ENCODE measurements at places on chromosomes 4 and X.

GRCh38 chr4:96347582-96347981 is 507.7 kb downstream of the PDHA2 start:
- DNase-seq, result no peak

- DNase-seq, result no peak
These were observed 140.3 kb upstream of the CXCL13 start for GRCh38 chr4:77465271-77465670.

GRCh38 chr4:112823156-112823555 is 186.2 kb downstream of the LARP7 start:
- DNase-seq, result no peak

GRCh38 chrX:70505451-70505841 is 60.8 kb downstream of the DLG3 start:
- DNase-seq, result no peak

DNA sequence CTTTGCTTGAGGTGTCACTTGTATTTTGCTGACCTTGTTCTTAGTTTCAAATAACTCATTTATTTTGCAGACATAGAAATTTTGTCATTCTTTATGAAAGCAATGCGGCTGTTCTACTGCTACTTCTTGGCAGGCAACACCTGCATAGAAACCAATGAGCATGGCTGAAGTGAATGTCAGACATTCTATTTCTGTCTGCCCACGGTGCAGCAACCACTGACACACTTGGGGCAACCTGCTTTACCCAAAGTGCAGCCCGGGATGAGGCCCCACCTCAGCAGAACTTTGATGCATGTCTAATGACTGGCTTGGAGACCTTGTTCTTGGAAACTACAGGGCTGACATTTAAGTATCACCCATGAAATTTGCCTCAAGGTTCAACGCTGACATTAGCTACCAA is 93.6 kb downstream of the RBM47 start:
- DNase-seq, result no peak

DNA sequence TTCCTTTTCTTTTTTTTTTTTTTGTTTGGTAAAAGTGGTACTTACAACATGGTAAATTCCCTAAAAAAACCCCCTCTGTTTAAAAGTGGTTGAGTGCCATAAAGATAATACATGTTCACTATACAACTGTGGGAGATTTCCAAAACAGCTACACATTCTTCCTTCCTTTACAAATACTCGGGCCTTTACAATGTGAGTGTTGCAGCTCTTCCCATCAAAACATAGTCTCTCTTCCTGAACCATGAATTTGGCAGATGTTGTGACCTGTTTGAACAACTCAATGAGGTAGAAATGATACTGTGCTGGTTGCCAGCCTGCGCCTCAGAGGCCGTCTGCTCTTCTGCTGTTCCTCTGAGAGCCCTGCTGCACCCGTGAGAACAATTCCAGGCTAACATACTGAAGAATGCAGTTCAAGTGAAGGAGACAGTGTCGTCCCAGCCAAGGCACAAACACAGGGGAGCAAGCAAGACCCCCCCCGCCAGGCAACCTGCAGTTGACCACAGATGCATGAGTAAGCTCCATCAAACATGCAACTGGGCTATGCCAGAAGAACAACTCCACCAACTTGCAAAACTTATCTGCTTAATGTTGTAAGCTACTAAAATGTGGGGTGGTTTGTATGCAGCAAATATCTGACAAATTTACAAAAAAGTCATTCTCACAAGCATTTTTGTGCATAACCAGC is 645.0 kb downstream of the PCDH7 start:
- no peak for DNase-seq

- no peak for DNase-seq
These were observed 108.0 kb downstream of the KDR start for GRCh38 chr4:55017406-55017805.

DNA sequence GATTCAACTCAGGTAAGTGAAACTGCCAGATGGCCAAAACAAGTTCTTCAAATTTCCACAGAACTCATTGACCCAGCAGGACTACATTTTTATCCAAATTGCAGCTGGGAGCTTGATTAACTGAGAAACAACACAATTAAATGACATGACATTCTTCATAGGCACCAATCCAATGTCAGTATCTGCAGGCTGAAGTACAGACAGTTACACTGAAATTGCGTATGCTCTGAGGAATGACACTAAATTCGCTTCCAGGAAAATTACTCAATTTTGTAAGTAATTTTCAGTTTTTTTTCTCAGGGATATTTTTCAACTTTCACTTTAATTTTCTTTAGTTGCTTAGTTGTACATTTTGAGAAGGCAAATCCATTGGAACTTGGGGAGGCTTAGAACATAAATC is 4.5 kb downstream of the C1GALT1C1 start:
- no peak for DNase-seq

GRCh38 chr4:169998981-169999380 is 27.2 kb downstream of the MFAP3L start:
- no peak for DNase-seq

GRCh38 chrX:142994988-142995387 is 30.7 kb upstream of the SPANXN4 start:
- DNase-seq, result no peak
